MM.1S (cell line): ENCODE measurements at places on chromosomes 6 and 20.

- no peaks in the 10 kb centered on the region for H3K27me3 ChIP-seq
- H3K4me1 ChIP-seq = no peaks in the 10 kb centered on the region
- H3K4me3 ChIP-seq = no peak overlapping the region
- no peak for DNase-seq
- no peak overlapping the region for H3K27ac ChIP-seq
These were observed 39.2 kb downstream of the PREX1 start for GRCh38 chr20:48788486-48789072.

GRCh38 chr20:63574156-63574828 is at the start of gene HELZ2:
TSS of gene HELZ2 (minus strand) at chr20:63574239. CDS start at chr20:63572385, 1,854 bp downstream.
- H3K4me1 ChIP-seq = peaks cover 9% of the 10 kb centered on the region
- H3K4me3 ChIP-seq = peak within 1 kb of the TSS; percentile 80
- H3K27me3 ChIP-seq = peaks cover 39% of the 10 kb centered on the region

GRCh38 chr6:13872681-13873080 is 52.1 kb upstream of the RNF182 start:
- H3K27me3 ChIP-seq = no peaks in the 10 kb centered on the region
- DNase-seq = no peak
- H3K4me1 ChIP-seq = no peaks in the 10 kb centered on the region
- no peaks in the 10 kb centered on the region for H3K36me3 ChIP-seq

DNA sequence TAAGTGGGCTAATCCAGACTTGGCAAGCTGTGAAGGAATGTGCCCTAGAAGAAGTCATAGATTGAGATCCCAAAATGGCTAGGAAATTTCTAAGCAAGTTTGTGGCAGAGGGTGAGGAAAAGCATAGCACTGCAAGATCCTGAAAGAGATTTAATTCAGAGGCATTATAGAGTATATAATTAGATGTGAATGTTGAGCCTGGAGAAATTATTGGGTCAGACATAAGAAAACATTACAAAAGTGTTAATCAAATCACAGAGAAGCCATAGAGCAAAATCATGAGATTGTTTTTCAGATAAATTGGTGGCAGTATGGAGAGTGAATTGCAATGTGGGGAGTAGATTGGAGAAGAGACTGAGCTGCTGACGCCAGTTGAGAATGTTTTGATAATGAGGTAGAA is 90.0 kb downstream of the CD2AP start:
- H3K27me3 ChIP-seq = no peaks in the 10 kb centered on the region
- H3K36me3 ChIP-seq = no peaks in the 10 kb centered on the region

- H3K4me1 ChIP-seq = peaks cover 10% of the 10 kb centered on the region
- H3K27ac ChIP-seq = no peak overlapping the region
- H3K27me3 ChIP-seq = no peaks in the 10 kb centered on the region
- H3K4me3 ChIP-seq = no peak overlapping the region
- no peak for DNase-seq
These were observed 128.4 kb downstream of the SYCP2 start for GRCh38 chr20:59804871-59805665.

- no peak overlapping the region for H3K4me3 ChIP-seq
- H3K36me3 ChIP-seq = no peaks in the 10 kb centered on the region
- DNase-seq = no peak
- H3K4me1 ChIP-seq = peaks cover 17% of the 10 kb centered on the region
- H3K27ac ChIP-seq = no peak overlapping the region
These were observed 4.5 kb downstream of the ATXN1 start for GRCh38 chr6:16756660-16757255.
